ENCODE measurements at places on chromosomes 13 and 19.

- no peak for DNase-seq
Observed at GRCh38 chr13:110306340-110306959, 507 bp downstream of the COL4A1 start.

DNA sequence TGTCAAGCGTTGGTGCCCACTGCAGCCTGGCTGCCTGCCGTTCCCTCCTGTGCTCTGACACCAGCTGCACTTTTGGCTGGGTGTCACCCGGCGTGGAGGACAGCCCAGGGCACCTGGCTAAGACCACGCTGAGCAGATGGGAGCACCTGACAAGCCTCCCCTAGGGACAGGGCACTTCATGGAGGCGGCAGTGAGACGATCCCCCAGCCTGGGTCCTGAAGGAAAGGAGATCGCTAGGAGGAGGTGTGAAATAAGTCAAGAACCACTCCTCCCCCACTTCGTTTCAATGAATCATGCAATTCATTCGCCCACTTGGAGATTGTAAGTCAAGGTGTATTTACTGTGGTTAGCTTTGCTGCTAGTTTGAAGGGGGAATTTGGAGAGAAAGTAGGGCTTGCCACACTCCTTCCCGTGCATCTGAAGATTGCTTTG is 38.8 kb downstream of the VSTM2B start:
- no peak for DNase-seq

GRCh38 chr19:42242069-42242511 is 312 bp downstream of the GSK3A start:
- no peak for DNase-seq

- DNase-seq: no peak
Observed at GRCh38 chr19:51024924-51025323, 1.5 kb downstream of the KLK11 start.

- no peak for DNase-seq
Observed at GRCh38 chr19:55591555-55591954, 7.8 kb downstream of the FIZ1 start.

DNA sequence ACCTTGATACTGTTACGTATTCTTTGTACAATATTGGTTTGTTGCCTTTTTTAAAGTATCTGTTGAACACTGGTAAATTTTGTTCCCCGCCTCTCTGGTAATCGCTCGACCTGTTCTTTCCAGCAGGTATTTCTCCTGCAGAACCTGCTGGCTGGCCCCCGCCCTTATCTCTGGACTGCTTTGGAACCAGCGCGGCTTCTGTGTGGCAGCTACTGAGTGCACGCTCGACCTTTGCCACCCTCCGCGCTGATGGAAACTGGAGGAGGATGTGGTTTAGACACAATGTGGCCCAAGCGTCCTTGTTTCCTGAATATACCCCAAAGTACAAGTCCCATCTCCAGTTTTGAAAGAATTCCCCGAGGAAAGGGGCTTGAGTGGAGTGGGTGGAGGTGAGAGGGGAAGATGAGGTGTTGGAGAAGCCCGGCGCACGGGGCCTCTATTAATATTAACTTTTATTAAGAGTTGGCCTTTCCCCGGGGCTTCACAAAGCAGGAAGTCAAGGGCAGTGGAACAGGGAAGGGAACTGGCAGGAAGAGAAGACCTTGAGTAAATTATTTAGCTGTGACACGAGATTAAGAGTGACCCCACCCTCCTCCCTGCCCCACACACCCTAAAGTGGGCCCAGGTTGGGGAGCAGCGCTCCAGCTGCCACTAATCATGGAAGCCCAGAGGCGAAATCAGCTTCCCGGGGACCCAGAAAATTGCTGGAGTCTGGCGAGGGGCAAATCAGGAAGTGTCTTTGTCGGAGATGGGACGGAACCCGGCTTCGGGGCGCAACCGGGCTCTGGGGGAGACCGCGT is 16.0 kb downstream of the CDX2 start:
- no peak for DNase-seq

GRCh38 chr13:42038661-42039456 is 9.6 kb upstream of the DGKH start:
- DNase-seq: no peak
